ENCODE measurements at places on chromosomes 11 and 22.

DNA sequence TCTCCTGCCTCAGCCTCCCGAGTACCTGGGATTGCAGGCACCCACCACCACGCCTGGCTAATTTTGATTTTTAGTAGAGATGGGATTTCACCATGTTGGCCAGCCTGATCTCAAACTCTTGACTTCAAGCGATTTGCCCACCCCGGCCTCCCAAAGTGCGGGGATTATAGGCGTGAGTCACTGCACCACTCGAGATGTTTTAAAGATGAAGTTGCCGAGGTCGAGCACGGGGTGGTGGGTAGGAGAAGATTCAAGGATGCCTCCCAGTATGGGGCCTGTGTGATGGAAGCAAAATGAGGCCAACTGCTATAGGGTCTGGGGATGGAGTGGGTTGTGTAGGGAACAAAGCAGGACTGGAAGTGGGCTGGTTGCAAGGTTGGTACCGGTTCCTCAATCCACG, 245.2 kb downstream of the MN1 start:
- no peak for DNase-seq

- DNase-seq = no peak
These were observed 16.2 kb downstream of the TSPAN4 start for GRCh38 chr11:858762-859339.

DNA sequence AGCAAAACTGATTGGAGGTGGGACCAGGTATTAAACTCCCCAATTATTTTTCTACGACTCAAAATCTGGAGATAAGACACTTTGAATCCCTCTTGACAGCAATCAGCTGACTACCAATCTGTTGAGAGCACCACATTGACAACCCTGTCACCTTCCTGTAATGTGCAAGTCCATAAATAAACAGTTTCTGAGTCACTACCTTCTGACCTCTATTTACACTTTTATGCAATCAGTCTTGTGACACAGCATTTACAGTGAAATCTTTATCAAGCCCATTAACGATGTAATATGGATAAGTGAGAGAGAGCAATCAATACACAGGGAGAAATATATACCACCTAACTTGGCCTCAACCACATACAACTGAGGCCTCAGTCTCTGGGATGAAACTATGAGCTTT, 283.7 kb upstream of the ANO5 start:
- DNase-seq = no peak

DNA sequence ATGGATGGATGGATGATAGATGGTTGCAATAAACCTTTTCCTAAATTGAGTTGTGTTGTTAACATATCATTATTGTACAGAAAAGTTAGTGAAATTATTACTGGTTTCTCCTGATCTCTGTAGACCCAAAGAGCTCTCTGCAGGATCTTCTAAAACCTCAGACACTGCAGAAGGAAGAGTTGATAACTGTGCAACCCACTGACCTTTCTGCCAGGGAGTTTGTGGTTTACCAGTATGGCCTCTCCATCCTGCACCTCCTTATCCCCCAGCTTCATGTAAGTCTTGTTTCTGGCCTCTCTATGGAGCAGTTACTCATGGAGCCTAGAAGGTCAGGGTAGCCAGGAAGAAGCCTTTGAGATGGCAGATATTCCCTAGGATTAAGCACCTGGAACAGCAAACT, 45.6 kb downstream of the BTG4 start:
- no peak for DNase-seq

- no peak for DNase-seq
These were observed 66.2 kb upstream of the CCND1 start for GRCh38 chr11:69574608-69575255.

- peak; percentile 75 for DNase-seq
These were observed 19.2 kb downstream of the NECTIN1 start for GRCh38 chr11:119709638-119710346.
